ENCODE measurements at places on chromosomes 16 and 17.

- H3K36me3 ChIP-seq, result peaks cover 6% of the 10 kb centered on the region
- no peak overlapping the region for H3K4me3 ChIP-seq
- peak; percentile 67 for DNase-seq
- peak overlapping the region; percentile 95 for H3K27ac ChIP-seq
These were observed 7.6 kb downstream of the CCDC57 start for GRCh38 chr17:82204831-82205719.

- H3K27ac ChIP-seq, result peak overlapping the region; percentile 88
- H3K36me3 ChIP-seq, result peaks cover 9% of the 10 kb centered on the region
- DNase-seq, result peak; percentile 97
- peaks cover 11% of the 10 kb centered on the region for H3K27me3 ChIP-seq
- H3K4me3 ChIP-seq, result peak overlapping the region; percentile 18
These were observed 14.8 kb downstream of the TRARG1 start for GRCh38 chr17:1294157-1294717.

GRCh38 chr16:54688339-54688738, 242.3 kb upstream of the IRX5 start:
- no peaks in the 10 kb centered on the region for H3K36me3 ChIP-seq
- H3K27me3 ChIP-seq, result no peaks in the 10 kb centered on the region
- no peak overlapping the region for H3K4me3 ChIP-seq
- H3K4me1 ChIP-seq, result no peaks in the 10 kb centered on the region
- no peak overlapping the region for H3K27ac ChIP-seq
- DNase-seq, result no peak

GRCh38 chr17:48144976-48145798, 37.6 kb downstream of the SNX11 start:
- H3K27me3 ChIP-seq, result no peaks in the 10 kb centered on the region
- peaks cover 5% of the 10 kb centered on the region for H3K36me3 ChIP-seq
- no peak for DNase-seq
- H3K27ac ChIP-seq, result no peak overlapping the region

DNA sequence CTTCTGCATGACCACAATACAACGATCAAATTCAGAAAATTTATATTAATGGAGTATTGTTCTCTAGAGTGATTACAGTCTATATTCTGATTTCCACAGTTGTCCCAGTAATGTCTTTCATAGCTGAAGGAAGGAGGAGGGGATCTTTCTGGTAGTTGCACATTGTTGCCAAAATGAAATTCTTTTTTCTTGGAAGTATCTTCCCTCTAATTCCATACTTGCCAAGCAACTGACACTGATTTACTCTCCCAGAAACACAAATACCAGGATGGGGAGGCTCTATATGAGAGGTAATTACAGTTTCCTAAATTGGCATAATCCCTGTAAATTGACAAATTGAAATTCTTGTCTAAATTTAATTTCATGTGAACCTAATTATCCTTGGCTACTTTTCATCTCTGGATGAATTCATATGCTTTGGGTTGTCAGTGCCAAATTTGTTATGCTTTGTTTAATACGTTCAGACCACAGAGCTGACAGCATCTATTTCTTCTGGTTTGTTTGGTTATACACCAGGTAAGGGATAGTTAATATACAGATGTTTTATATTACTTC, 30.0 kb downstream of the NOL11 start:
- no peaks in the 10 kb centered on the region for H3K4me1 ChIP-seq
- H3K27ac ChIP-seq, result no peak overlapping the region
- peaks cover 56% of the 10 kb centered on the region for H3K36me3 ChIP-seq
- no peak for DNase-seq
- no peak overlapping the region for H3K4me3 ChIP-seq
- no peaks in the 10 kb centered on the region for H3K27me3 ChIP-seq

DNA sequence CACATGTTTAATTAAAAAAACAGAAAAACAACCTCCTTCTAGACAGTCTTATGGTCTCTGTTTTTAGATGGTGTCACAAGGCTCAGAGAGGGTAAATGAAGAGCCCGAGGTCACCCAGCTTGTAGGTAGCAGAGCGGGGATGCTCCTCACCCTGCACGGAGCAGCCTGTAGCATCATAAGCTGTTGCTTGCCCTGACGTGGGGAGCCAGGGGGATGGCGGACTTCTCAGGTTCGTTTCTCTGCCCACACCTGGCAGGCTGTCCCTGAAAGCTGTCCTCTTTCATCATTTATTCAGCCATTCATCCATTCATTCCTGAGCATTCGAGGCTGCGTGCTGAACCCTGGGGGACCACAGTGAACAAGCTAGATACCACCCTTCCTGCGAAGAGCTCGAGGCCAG, 75.7 kb upstream of the KSR1 start:
- H3K4me1 ChIP-seq, result peaks cover 8% of the 10 kb centered on the region
- peaks cover 8% of the 10 kb centered on the region for H3K36me3 ChIP-seq
- H3K27me3 ChIP-seq, result peaks cover 30% of the 10 kb centered on the region
- no peak for DNase-seq
- no peak overlapping the region for H3K4me3 ChIP-seq
- no peak overlapping the region for H3K27ac ChIP-seq

- no peaks in the 10 kb centered on the region for H3K4me1 ChIP-seq
- H3K36me3 ChIP-seq, result no peaks in the 10 kb centered on the region
- no peak overlapping the region for H3K4me3 ChIP-seq
- H3K27ac ChIP-seq, result no peak overlapping the region
These were observed 26.2 kb upstream of the WFDC1 start for GRCh38 chr16:84268291-84269040.

GRCh38 chr17:44187131-44187899, 543 bp downstream of the TMUB2 start:
- H3K27me3 ChIP-seq, result no peaks in the 10 kb centered on the region
- H3K36me3 ChIP-seq, result peaks cover 13% of the 10 kb centered on the region
- peaks cover 37% of the 10 kb centered on the region for H3K4me1 ChIP-seq
- peak overlapping the region; percentile 98 for H3K27ac ChIP-seq
- no peak for DNase-seq
- peak overlapping the region; percentile 98 for H3K4me3 ChIP-seq

- DNase-seq, result no peak
- H3K27me3 ChIP-seq, result no peaks in the 10 kb centered on the region
- H3K36me3 ChIP-seq, result peaks cover 12% of the 10 kb centered on the region
- no peak overlapping the region for H3K4me3 ChIP-seq
- H3K27ac ChIP-seq, result no peak overlapping the region
These were observed 58.8 kb downstream of the RPTOR start for GRCh38 chr17:80603396-80603795.

DNA sequence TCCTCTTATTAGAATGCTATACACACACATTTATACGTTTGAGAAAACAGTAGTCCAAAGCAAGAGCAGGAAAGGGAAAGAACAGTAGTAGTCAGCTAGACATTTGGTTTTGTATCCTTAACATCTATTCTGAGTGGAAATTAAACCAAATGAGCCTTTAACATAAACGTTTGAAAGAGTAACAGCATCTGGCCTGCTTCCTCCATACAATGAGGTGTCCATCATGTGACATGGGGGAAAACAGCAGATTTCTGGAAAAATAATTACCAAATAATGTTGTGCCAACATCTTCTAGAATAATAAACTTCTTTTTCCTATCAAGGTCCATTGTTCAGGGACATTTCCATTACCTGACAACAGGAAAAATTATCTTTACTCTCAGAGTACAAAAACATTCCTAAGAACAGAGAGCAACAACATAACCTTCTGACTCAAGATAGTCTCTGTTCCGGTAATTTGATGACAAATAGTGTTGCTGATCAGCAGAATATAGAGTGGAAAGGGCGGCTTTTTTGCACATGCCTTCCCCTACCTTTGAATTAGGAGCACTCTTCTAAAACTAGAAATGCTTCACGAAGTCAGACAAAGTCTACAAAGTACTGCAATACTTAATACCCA, 20.2 kb downstream of the CYTH1 start:
- H3K4me1 ChIP-seq, result peaks cover 63% of the 10 kb centered on the region
- H3K27ac ChIP-seq, result peak overlapping the region; percentile 65
- no peak for DNase-seq

DNA sequence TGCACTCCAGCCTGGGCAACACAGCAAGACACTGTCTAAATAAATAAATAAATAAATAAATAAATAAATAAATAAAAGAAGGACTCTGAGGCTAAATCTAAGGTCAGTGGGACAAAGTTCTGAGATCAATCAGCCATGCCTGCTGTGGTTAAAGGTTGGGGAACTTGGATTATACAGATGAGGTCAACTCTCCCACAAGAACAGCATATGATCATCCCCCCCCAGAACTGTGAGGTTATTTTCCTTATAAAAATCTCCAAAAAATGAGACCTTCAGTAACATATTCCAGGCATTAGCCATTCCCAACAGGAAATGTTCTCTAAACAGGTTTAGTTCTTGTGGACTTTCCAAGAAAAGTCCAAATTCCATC, 90.3 kb downstream of the C16orf95 start:
- H3K36me3 ChIP-seq, result peaks cover under 1% of the 10 kb centered on the region
- H3K4me1 ChIP-seq, result no peaks in the 10 kb centered on the region
- peaks cover 17% of the 10 kb centered on the region for H3K27me3 ChIP-seq

DNA sequence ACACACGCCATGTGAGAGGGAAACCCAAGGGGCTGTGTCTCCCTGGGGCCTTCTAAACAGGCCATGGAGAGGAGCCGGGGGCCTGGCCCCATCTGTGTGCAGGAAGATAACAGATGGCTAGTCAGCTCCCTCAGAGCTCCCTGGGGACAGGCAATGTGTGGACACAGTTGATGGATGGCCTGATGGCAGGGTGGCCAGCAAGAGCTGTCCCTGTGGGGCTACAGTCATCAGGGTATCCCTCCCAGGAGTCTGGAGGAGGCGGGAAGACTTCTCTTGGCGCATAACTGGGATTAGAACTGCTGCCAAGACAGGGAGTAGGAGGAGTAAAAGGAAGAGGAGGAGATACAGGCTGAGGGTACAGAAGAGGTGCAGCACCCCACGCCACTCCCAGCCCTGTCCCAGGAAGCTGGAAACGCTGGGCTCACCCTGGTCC, 17.3 kb downstream of the MYO18A start:
- no peak for DNase-seq
- no peak overlapping the region for H3K27ac ChIP-seq
- peaks cover 19% of the 10 kb centered on the region for H3K4me1 ChIP-seq
- peaks cover 2% of the 10 kb centered on the region for H3K36me3 ChIP-seq

- H3K4me3 ChIP-seq, result no peak overlapping the region
- no peak for DNase-seq
- no peaks in the 10 kb centered on the region for H3K4me1 ChIP-seq
These were observed 240.1 kb downstream of the SLC39A11 start for GRCh38 chr17:72852277-72852938.

DNA sequence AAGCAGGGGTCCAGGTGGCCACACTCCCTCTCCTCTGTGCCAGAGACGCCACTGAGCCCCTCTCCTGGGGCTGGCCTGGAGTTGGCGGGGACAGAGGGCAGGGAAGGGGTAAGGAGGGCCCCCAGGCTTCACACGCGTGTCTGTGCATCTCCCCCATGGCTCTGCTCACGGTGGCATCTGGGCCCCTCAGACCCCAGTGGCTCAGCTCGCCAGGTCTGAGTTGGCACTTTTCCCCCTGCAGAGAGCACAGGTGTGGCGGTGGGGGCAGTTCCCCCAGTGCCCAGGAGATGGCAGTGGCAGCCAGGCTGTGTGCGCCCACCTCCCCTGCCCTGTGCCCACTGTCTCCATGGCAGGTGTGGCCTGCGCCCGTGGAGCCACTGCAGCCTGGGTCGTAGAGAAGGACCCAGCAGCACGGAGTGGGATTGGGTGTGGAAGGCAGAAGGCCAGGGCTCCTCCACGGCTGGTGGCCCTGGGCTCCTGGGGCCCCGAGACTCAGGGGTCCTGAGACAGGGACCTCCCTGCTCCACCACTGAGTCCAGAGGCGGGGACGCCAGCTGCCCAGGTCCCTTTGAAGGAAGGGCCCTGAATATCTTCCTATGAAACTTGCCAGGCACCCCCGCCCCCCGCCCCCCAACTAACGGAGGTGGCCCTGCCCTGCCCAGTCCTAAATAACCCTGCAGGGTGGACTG, 4.3 kb upstream of the APRT start:
- DNase-seq, result peak; percentile 62
- no peaks in the 10 kb centered on the region for H3K36me3 ChIP-seq
- no peak overlapping the region for H3K27ac ChIP-seq
- H3K4me3 ChIP-seq, result no peak overlapping the region
- peaks cover 7% of the 10 kb centered on the region for H3K4me1 ChIP-seq

GRCh38 chr16:76683051-76683450, 405.9 kb downstream of the CNTNAP4 start:
- no peaks in the 10 kb centered on the region for H3K4me1 ChIP-seq
- DNase-seq, result no peak
- H3K27ac ChIP-seq, result no peak overlapping the region
- no peaks in the 10 kb centered on the region for H3K36me3 ChIP-seq
- H3K27me3 ChIP-seq, result no peaks in the 10 kb centered on the region

- peaks cover 3% of the 10 kb centered on the region for H3K36me3 ChIP-seq
- H3K4me1 ChIP-seq, result peaks cover 31% of the 10 kb centered on the region
- no peak overlapping the region for H3K4me3 ChIP-seq
- DNase-seq, result no peak
These were observed 43.7 kb downstream of the PKD1L3 start for GRCh38 chr16:71956486-71956885.
